ENCODE measurements at places on chromosomes 2 and 18.

- peak; percentile 82 for DNase-seq
Observed at GRCh38 chr2:111071600-111072171, 49.0 kb upstream of the BCL2L11 start.

DNA sequence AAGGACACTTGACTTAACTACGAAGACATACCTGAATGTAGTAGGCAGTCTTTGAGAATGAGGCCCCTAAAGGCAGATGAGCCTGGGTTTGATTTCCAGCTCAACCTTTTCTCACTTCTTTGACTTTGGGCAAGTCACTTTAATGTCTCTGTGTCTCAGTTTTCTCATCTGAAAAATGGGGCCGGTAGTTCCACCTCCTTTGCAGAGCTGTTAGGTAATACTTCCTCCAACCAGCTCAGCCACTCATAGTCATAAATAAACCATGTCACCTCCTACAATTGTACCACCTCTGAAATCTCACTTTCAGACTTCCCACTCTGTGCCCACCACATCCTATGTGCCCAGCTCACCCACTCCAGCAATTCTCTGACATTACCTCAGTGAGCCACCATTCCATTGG is 10.4 kb downstream of the ARHGAP25 start:
- no peak for DNase-seq

GRCh38 chr18:48929941-48930713 is 20.6 kb downstream of the SMAD7 start:
- peak; percentile 68 for DNase-seq

- no peak for DNase-seq
Observed at GRCh38 chr2:7752291-7752690, 835.1 kb downstream of the RNF144A start.

GRCh38 chr2:195967336-195967735 is 101.3 kb downstream of the DNAH7 start:
- peak; percentile 2 for DNase-seq

GRCh38 chr2:95531254-95531771 is 46.8 kb upstream of the TRIM43B start:
- DNase-seq, result peak; percentile 72
